ENCODE measurements at places on chromosomes 11 and 22.

- no peak for DNase-seq
Measured at GRCh38 chr11:17939542-17939941, 73.3 kb downstream of the SERGEF start.

DNA sequence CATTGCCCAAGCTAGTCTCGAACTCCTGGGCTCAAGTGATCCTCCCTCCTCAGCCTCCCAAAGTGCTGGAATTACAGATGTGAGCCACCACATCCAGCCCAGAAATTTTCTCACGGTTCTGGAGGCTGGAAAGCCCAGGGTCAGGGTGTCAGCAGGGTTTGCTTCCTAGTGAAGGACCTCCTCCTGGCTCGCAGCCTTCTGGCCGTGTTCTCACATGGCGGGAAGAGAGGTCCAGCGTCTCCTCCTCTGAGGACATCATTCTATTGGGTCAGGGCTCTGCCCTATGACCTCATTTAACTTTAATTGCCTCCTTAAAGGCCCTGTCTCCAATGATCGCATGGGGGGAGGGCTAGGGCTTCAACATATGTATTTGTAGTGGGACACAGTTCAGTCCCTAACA lies 38.1 kb downstream of the SDHAF2 start:
- DNase-seq: no peak

- no peak for DNase-seq
Measured at GRCh38 chr22:20588843-20589581, 81.6 kb downstream of the MED15 start.

DNA sequence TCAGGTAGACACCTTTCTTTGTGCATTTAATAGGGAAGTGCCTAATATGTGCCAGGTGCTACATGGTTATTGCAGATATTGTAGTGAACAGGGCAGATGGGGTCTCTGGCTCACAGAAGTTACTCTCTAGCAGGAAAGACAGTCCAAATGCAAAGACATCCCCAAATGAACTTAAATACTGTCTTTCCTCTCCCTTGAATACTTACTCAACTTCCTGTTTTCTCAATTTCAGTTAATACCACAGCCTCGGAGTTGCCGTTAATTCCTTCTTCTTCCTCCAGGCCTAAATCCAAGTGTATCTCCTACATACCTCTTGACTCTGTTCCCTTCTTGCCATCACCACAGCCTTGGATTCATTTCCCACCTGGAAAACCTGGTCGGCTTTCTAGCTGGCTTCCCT lies 134.3 kb upstream of the SESN3 start:
- no peak for DNase-seq

DNA sequence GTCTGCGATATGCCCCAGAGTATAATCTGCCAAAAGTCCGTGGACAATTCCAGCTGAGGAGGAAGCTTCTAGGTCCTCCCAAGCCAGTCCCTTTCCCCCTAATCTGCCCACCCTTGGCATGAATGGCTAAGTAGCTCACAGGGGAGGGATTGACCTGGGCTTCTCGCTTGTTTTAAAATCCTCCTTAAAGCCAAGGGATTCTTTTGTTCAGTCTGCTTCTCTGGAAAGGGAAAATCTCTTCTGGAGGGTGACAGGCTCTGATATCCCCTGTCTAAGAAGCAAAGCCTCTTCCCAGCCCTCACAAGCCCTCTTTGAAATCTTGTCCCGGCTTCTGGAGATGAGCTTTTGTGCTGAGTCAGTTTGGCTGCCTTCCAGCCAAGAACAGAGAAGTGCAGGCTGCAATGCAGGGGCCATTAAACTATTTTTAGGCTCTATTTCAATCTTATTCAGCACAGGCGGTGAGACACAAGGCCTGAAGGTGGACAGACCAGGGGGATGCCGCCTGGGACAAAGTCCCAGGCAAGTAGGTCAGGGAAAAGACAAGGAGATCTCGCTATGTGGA lies 23.9 kb downstream of the NEFH start:
- no peak for DNase-seq

DNA sequence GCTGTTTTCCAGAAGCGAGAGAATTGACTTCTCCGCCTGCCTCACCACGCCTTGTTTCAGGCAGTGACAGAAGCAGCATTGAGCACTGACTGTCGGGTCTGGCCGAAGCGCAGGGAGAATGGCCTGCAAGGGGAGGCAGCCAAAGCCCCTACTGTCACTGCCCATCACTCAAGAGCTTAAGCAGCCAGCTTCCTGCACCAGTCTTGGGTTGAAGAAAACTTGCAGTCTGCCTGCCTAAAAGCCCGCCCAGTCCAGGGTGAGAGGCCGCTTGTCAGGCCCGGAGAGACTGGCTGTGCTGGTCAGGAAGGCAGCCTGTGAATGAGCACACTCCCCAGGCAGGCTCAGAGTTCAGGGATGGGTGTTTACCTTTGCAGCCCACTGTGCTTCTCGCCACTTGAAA lies 108.3 kb downstream of the PKNOX2 start:
- DNase-seq: no peak
